ENCODE measurements at places on chromosomes 7 and 10.

GRCh38 chr7:81488210-81488609, 281.6 kb downstream of the HGF start:
- DNase-seq, result peak; percentile 9

GRCh38 chr7:30543813-30544525, 39.3 kb upstream of the GGCT start:
- no peak for DNase-seq

DNA sequence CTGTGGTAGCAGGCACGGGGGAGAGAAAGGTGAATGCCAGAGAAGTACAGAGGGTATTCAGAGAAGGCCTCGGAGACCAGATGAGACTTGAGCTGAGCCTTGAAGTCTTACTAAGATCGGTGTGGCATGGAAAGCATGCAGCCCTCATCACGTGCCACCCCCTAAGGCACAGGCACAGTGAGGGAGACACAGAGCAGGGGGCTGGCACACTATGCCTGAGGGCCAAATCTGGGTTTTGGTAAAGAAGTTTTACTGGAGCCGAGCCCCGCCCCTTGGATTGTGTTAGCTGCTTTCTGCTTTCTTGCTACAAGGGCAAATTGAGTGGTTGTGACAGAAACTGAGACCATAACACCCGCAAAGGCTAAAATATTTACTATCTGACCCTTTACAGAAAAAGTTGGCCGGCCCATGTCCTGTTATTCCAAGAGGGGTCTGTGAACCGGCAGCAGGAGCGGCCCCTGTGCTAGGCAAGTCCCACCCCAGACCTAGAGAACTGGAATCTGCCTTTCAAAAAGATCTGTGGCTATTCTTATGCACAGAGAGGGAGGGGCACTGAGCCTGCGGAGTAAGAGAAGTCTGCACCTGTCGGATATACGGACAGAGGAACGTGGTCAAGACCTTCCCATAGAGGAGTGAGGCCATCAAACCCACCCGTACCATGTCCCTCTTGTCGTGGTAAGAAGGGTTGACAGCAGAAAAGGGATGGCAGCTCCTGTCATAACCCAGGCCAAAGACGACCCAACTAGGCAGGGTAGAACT, 109.3 kb upstream of the RHEB start:
- no peak for DNase-seq

DNA sequence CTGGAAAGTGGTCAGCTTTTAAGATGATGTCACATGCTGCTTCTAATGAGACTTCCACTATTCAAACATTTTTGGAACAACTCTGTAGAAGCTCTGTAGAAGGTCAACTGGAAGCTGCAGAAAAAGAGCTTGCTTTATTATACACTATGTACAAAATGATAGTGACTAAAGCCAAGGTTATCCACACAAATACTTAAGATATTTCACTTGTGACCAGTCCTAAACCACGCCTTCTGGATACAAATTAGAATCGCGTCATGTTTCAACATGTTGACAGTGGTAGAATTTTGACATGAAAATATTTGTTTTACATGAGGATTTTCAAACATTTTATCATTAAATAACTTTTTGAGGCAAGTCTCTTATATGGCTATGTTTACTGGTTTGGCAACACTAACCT, 499.6 kb upstream of the PHF14 start:
- DNase-seq, result peak; percentile 6

DNA sequence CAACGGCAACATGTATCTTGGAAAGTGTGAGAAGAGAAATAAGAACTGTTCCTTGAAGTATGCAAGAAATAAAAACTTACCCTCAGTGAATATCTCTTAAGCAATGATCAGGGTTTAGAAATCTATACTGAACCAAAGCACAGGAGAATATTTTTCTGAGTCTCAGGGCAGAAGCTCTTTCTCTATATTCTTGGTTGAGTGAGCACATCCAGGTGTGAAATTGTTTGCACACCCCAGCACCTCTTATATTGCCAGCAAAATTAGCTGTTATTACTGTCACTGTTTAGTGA, 8.4 kb downstream of the DLX6 start:
- DNase-seq, result no peak

- no peak for DNase-seq
These were observed 140.0 kb upstream of the PHYHIPL start for GRCh38 chr10:59036311-59037017.

- no peak for DNase-seq
These were observed 37.1 kb downstream of the PRKCQ start for GRCh38 chr10:6542999-6543430.

- no peak for DNase-seq
These were observed at the start of gene CFTR for GRCh38 chr7:117479225-117480054. TSS of gene CFTR (plus strand) at chr7:117480025. CDS start at chr7:117480095, 70 bp downstream.

GRCh38 chr7:27482219-27482618, 180.5 kb downstream of the HIBADH start:
- no peak for DNase-seq

DNA sequence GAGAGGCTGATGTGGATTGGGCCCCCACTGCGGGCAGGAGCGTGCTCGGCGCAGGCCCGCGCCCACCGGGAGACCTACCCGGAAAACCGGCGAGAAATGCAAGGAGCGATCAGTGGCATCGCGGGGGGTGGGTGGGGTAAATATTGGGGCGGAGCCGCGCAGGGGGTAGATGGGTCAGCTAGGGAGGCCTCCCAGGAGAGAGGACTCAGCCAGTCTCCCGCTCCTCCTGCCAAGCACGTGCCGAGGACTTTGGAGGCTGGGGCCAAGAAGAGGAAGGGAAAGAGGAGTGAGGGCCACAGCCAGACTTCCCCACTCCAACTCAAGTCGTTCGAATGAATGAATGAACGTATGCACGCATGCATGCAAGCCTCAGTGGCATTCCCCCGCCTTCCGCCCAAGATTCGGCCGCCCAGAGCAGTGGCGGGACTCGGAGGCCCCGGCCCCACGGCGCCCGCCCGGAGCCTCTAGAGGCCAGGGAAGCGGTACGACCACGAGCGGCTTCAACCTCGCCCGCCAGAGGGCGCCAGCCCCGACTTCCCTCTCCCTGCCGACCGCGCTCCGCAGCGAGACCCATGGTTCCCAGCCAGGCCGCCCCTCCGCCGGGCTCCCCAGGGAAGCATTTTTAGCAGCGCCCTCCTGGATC, 3.6 kb downstream of the NPM3 start:
- DNase-seq, result peak; percentile 54

- no peak for DNase-seq
These were observed 138.9 kb downstream of the PKD1L1 start for GRCh38 chr7:47809387-47809786.

DNA sequence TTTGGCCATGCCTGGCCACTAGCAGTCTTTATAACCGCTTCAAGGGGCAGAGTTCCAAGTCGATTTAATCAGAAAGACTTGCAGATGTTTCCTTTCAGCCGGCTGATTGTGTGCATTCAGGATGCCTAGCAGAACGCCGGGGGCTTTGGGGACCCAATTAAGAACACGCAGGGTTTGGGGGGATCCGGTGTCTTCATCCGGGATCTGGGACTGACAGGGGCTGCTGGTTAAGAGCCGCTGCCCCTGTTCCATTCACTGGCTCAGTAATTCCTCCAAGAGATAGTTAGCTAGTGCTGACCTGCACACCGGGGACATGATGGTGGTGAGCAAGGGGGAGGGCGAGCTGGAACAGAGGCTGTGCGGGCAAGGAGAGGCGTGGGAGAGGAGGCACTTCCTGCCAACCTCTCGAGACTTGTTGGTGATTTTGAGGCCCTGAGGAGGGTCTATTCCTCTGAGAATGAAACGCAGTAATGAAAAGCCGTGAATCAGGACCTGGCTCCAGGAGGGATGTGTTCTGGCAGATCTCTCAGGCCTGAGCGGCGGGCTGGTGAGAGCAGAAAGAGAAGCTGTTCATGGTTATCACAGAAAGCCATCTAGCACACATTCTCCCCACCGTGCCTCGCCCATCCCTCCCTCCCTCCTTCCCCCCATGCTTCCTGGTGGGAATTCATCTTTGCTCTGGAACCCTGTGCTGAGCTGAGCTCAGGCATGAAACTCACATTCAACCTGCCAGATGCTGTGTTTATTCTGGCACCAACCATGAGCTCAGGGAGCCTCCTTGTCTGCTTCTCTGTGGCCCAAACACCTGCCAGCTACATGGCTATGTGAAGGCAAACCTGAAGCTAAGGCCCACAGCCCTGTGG, 152.0 kb downstream of the CCDC3 start:
- DNase-seq, result no peak

DNA sequence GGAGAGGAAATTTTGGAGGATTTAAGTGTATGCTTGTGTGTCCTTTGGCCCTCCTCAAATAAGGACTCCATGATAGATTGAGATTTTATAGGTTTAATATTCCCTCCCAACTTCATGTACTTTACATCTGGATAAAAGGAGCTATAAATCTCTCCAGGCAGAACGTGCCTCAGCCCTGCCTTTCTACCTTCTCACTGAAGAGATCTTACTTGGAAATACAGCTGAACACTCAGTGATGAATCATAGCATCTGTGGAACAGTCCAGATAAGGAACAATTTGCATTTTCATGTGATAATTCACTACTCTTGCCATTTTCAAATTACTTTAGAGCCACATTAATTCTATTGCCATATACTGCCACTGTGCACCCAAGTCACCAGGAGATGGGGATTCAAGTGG, 364.6 kb upstream of the PODXL start:
- peak; percentile 10 for DNase-seq

DNA sequence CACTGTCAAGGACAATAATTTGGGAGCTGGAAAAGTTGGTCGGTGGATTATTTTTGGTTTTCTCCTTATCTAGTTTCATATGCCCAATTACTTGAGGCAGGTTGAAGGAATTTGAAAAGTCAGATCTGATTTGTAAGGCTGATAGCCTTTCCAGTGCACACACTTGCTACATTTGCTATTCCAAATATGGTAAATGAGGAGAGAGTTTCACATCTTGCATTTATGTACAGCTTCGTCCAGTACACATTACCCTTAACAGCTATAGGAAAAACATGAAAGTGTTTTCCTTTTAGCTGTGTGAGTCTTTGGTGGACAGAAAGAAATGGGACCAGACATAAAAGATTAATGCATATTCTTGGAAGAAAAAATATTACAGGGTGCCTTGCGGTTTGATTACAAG, 201.8 kb downstream of the CELF2 start:
- no peak for DNase-seq

DNA sequence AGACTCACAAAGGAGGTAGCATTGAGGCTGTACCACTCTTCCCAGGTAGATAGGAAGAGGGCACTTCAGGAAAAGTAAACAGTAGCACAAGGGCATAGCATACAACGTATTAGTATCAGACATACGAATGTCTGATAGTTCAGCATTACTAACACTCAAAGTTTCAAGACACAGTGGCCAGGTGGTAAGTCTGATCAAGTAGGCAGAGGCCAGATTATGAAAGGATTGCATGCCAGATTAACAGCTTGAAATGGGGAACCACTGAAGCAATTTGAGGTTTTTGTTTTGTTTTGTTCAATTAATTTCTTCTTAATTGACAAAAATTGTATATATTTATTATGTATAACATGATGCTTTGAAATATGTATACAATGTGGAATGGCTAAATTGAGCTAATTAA, 45.7 kb upstream of the IL6 start:
- DNase-seq, result no peak

- DNase-seq, result peak; percentile 68
These were observed 5.1 kb downstream of the PRXL2A start for GRCh38 chr10:80413271-80413996.

GRCh38 chr7:25069900-25070443, 55.1 kb downstream of the CYCS start:
- DNase-seq, result peak; percentile 84

- DNase-seq, result no peak
These were observed 18.1 kb downstream of the NOC3L start for GRCh38 chr10:94344522-94345122.

DNA sequence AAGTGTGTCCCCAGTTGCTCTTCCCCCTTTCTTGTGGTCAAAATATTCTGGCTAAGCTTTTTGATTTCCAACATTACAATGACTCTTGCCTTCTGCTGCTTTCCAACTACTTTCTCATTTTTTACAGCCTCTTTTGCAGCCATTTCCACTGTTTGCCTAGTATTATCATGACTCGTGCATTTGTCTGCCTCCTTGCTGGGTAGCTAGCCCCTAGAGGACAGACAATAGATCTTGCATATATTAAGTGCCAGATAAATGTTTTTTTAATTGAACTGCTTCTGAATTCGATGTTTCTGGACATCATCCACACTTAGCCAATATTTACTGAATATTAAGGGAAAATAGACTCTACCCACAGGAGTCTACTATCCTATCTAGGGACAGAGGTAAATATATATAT, 124.5 kb downstream of the POU6F2 start:
- no peak for DNase-seq

DNA sequence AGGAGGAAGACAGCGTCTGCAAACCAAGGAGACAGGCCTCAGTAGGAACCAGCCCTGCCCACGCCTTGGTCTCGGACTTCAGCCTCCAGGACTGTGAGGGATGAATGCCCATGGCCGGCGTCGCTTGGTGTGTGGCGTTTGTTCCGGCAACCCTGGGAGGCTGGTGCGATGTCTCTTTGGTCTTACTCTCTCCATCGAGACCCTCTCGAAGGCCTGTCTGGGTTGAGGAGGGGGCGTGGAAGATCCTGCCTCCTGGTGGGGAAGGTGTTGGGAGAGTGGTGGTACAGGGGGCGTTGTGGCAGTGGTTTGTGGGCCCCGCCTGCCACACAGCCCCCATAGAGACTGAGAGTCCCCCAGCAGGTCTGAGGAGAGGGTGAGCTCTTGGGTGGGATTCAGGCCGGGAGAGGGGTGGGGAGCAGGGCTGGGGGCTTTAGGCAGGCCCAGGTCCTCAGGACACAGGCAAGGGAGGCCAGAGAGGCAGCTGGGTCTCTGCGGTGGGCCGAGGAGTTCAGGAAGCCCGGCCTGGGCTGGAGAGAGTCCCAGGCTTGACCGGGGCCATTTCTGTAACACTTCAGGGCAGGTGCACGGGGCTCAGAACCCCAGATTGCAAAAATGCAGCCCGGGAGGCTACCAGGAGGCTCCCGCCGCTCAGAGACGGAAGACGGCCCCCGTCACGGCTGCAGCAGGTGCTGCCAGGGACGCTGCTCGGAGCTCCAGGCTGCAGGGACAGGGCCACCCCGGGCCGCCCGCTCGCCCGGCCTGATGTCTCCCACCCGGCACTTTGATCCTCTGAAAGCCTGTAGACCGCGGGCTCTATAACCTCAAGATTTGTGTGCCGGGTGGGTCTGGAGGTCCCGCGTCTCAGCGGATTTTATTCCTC, 33.8 kb upstream of the PSMG3 start:
- DNase-seq, result no peak

GRCh38 chr7:138887085-138887710, 89.2 kb upstream of the ATP6V0A4 start:
- DNase-seq, result no peak

DNA sequence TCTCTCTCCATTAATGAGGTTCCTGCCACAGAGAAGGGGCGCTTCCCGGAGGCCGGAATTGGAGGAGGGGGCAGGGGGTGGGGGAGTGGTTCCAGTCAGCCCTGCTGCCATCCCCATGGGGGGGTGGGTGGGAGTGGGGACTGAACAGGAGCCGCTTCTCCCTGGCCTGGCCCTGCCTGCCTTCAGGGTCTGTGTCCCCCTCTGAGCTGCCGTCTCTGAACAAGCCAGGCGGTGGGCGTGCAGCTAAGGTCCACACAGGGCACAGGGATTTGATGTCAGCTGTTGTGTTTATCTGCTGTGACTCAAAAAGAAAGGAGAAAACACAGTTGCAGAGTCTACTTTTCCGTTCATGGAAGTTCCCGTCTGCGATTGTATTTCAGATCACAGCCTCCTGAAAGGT, 141.5 kb upstream of the PCBD1 start:
- DNase-seq, result no peak

- peak; percentile 24 for DNase-seq
These were observed 54.8 kb upstream of the CALD1 start for GRCh38 chr7:134724606-134725005.

GRCh38 chr10:106500925-106501525, 663.5 kb downstream of the SORCS1 start:
- no peak for DNase-seq

All from RWPE1 (cell line).